ENCODE measurements at places on chromosomes 5 and 9. TPM values are rescaled to one million over a fixed set of nuclear protein-coding genes. Genes with fewer than 3 reads are reported as not detected.

DNA sequence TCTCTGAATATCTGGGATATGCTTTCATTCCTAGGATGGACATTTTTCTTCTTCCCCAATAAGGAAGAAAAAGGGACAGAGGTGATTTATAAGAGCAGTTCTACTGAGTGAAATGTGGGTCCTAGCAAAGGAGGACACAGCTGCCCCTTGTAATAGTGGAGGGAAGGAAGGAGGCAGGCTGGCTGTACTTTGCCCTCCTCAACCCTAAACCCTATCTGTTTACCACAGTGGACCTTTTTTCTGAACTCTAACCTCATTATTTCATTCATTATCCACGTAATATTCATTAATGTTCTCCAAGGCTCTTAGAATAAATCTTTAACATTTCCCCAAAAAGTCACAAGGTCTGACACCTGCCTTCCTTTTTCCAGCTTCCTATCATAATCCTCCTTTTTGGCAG is 37.8 kb downstream of the GHR start:
- DNase-seq: no peak

DNA sequence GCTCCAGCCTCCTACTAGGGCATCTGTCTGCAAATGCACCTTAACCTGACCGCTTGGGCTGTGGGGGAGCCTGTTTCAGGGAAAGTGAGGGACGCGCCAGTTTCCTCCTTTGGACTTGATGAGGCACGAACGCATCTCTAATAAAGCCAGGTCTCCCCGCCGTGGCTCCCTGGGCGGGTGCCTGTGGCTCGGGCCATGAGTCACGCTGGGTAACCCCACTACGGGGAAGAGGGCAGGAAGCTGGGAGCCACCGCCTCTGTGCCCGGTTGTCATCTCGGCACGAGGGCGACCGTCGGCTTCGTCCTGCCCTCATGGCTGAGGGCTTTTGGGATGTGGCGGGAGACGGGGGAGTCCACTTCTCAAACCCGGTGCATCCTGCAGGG is 12.1 kb downstream of the NOTCH1 start:
- peak; percentile 54 for DNase-seq

DNA sequence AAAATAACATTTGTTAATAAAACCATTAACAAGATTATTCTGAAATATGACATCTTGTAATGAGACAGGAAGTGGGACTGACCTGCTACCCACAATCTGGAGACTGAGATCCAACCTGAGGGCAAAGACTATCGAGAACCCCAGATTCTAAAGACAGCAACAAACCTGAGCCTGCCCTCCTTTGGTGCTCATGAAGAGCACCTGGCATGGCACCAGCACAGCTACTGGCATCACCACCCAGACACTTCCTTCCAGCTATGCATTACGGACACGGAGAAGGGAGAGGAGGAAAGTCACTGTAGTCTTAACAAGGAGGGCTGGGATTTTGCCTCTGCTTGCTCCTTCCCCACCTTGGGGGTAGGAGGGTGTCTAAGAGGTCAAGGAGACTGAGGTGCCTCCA is 105.5 kb downstream of the AUH start:
- no peak for DNase-seq

DNA sequence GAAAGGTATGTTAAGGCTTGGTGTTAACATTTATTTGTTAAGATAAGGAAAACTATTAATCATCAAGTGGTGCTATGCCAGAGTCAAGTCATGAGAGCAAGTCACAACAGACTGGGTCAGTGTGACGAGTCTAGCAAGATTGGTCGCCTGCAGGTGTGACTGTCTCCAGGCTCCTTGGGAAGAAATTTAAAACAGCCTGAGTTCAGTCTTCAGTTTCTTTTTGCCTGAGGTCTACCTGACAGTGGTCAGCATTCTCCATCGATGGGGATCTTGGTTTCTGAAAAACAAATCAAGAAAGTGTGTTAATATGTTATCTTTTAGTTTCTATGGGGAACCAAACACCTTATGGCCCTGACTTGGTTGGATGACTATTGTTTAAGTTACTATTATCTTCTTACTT is 56.3 kb downstream of the CETN3 start:
- DNase-seq: no peak

DNA sequence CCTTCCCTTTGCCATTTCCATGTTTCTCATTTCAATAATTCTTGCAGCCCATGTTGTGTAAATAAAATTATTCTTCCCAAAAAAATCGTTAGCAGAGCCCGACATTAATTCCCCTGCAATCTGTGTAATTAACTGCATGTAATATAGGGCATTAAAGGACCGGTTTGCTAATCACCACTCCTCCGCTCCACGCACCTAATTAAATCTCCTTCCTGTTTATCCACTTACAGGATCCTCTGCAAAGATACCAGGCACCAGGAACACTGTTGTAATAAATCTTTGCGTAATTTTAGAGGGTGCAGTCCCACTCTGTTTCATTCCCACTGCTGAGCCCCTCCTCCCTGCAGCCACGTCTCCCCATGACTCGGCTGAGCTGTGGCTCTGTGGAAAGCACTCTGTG is 105.0 kb upstream of the PPP1R26 start:
- no peak for DNase-seq

GRCh38 chr9:4691795-4692194 is 12.4 kb downstream of the CDC37L1 start:
- no peak for DNase-seq

DNA sequence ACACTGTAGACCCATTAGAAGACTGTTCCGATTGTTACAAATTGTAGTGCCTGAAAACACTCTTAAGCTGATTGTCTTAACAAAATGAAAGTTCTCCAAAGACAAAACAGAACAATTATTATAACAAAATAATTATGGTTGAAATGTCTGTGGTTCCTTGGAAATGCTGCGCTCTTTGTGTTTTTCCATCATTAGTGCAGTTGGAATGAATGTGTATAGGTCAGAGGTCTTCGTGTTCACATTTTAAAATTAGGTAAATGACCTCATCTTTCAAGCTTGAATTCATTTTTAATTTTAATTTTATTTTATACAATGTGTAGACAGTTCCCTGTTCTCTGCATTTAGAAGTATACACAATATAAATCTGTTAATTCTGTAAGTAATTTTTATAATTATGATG is 56.7 kb upstream of the NXNL2 start:
- no peak for DNase-seq

DNA sequence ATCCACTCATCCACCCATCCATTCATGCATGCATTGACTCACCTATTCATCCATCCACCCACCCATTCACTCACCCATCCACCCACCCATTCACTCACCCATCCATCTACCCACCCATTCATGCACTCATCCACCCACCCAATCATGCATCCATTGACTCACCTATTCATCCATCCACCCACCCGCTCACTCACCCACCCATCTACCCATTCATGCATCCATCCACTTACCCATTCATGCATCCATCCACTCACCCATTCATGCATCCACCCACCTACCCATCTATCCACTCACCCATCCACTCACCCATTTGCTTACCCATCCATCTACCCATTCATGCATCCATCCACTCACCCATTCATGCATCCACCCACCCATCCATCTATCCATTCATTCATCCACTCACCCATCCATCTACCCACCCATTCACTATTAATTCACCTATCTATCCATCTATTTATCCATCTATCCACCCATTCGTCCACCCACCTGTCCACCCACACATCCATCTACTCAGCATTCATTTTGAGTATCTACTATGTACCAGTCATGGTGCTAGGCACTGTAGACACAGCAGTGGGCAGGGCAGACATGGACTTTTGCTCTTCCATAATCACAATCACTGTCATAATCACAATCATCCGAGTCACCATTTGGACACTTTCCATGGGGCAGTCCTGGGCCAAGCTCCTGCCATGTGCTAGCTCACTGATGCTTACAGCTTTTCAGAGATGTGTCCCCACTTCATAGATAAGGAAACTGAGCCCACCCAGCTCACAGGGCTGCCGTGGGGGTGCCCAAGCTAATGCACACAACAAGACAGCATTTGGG is 34.4 kb downstream of the HMCN2 start:
- DNase-seq: peak; percentile 53

- DNase-seq: no peak
These were observed 5.1 kb downstream of the SEMA5A start for GRCh38 chr5:9540791-9541190.

DNA sequence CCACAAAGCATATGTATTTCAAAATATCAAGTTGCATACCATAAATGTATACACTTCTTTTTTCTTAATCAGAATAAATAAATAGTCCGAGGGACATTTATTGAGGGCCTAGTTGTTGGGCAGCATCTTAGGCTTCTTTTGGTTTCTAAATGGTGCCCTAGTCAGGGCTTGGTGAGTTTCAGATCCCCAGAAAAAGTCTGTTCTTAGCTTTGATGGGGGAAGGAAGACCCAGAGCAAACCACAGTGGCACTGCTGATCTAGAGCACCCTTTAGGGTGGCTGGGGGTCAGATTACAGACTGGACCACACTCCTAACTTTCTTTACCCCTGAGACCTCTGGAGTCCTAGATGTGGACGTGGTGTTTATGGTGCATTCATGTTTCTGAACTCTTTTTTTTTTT is 97.8 kb downstream of the C9orf152 start:
- no peak for DNase-seq

GRCh38 chr9:76545191-76545590 is 86.2 kb downstream of the GCNT1 start:
- no peak for DNase-seq

GRCh38 chr9:110995420-110996340 is 42.6 kb downstream of the LPAR1 start:
- DNase-seq: no peak

DNA sequence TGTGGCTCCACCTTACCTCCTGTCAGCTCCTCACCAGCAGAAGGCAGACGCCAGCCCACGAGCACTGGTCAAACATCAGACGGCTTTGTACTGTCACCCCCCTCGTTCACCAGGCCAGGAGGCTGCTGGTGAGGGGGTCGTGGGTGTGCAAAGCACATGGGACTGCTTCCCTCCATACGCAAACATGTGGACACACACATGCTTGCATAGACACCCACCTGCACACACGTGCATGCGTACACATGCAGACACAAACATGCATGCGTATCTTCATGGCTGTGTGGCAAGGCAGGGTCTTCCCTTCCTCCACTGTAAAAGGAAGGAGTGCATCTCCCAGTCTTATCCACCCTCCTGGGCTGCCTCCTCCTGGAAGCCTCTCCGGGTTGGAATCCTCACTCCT is 178.5 kb downstream of the OLFM1 start:
- no peak for DNase-seq

- DNase-seq: no peak
These were observed 5.0 kb downstream of the TJP2 start for GRCh38 chr9:69179037-69179436.

- DNase-seq: no peak
These were observed 28.5 kb upstream of the CSF1R start for GRCh38 chr5:150114773-150115408.

DNA sequence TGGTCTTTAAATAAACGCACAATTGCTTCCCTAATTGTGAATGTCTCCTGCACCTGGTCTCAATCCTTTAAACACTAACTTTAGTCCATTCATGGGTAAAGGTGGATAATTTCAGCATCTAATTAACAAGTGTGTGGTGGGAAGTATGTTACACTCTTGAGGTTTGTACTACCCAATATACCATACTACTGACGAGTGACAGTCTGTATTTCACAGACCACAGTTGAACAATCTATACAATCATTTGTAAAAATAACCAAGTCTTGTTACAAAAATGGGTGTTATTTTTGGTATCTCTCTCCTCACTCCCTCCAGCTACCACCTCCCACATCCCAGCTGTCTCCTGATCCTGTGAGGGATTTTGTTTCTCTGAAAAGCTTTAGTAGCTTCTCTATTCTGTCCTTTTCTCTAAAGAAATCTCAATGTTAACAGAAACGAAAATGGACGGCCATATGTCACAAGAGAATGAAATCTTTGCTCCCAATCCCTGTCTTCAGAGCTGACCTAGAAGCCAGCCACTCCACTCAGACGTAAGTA is 62.3 kb upstream of the ZNF366 start:
- DNase-seq: no peak

GRCh38 chr9:4793459-4794395 is 983 bp downstream of the RCL1 start:
- no peak for DNase-seq

- DNase-seq: no peak
These were observed 698 bp downstream of the NFX1 start for GRCh38 chr9:33291031-33291397.

DNA sequence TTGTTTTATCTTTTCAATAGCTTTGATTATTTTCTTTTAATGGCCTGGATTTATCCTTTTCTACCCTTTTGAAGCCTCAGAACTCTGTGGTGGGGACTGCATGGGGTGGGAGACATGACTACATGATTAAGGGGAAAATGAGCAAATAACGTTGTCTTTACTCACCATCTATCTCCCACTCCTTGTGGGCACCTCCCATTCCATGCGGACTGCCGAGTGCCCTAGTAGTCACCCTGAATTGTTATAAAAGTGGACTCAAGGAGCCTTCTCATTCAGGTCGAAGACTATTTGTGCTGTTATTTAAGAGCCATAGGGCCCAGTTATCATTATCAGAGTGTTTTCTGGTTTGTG is 281.8 kb downstream of the MLLT3 start:
- no peak for DNase-seq

DNA sequence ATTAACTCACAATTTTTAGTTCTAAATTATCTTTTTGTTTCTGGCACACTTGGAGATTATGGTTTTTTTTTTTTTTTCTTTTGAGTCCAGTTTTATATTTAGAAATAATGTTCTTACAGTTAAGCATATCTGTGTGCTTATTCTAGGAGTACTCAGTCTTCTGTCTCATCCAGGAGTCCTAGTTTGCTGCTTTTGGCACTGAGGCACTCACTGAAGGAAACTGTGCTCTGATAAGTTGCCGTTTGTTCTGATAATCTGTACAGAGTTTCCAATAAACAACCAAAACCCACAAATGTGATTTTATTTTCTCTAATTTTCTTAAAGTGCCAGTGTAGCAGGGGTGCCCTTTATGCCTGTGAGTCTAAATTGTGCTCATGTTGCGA is 251.0 kb downstream of the LRRC70 start:
- no peak for DNase-seq

The IL5 gene
- not detected for total RNA-seq

The C9orf57 gene
- not detected for total RNA-seq

The LAMC3 gene
- 0.21 TPM for total RNA-seq

The PPP3R2 gene
- not detected for total RNA-seq

The FOXD4L3 gene
- total RNA-seq: not detected

The NUP188 gene
- total RNA-seq: 25.9 TPM

The GPR150 gene
- not detected for total RNA-seq

The SPINK4 gene
- not detected for total RNA-seq

The PPP1R26 gene
- total RNA-seq: 3.0 TPM

The PCDHGB3 gene
- total RNA-seq: 2.0 TPM

The WHRN gene
- total RNA-seq: 0.28 TPM

Measured in psoas muscle (tissue), 8 donors.